ENCODE measurements at places on chromosomes 11 and 22.

- no peak for DNase-seq
Observed at GRCh38 chr22:24516301-24516737, 21.2 kb downstream of the UPB1 start.

GRCh38 chr22:20773793-20774212 lies at the start of gene SERPIND1:
SERPIND1 (plus strand) TSS chr22:20774113; CDS start chr22:20779313, 5,200 bp downstream.
- no peak for DNase-seq

DNA sequence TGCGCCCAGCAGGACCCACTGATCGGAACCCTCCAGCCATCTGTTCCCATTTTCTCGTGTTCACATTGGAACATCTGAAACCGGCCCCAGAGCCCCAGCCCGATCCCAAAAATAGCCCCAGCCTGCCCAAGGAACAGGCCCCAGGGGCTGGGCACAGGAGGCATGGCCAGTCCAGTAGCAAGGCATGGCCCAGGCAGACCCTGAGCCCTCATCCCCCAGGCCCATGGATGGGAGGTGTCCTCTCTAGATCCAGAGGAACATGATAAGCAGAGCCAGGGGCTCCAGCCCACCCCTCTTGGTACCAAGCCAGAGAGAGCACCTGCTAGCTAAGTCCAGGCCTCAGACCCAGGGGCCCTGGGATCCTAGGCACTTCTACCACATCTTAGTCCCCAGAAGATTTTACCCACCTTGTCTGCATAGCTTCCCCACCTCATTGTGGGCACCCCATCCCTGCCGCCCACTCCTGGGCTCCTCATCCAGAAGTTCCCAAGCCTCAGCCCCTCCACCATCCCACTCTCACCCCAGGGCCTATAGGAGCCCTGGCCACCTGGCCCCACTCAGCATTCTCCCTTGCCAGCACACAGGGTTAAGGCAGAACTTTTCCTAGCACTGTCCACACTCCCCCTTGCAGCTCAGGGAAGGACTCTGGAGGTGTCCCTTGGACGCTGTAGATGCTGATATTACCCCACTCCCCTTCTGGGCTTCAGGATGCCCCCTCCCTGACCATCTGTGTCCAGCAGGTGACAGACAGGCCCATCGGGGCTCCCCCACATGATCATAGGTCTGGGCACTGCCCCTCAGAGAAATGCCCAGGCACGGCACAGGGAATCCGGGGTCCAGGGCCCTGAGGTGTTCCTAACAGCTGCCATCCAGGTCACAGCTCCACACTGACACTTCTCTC lies 9.5 kb downstream of the BCL9L start:
- no peak for DNase-seq

- no peak for DNase-seq
Observed at GRCh38 chr11:115244296-115244695, 259.9 kb downstream of the CADM1 start.

- DNase-seq: no peak
Observed at GRCh38 chr22:35995772-35996171, 32.9 kb downstream of the RBFOX2 start.

- no peak for DNase-seq
Observed at GRCh38 chr11:116893437-116893836, 56.0 kb upstream of the APOA1 start.

DNA sequence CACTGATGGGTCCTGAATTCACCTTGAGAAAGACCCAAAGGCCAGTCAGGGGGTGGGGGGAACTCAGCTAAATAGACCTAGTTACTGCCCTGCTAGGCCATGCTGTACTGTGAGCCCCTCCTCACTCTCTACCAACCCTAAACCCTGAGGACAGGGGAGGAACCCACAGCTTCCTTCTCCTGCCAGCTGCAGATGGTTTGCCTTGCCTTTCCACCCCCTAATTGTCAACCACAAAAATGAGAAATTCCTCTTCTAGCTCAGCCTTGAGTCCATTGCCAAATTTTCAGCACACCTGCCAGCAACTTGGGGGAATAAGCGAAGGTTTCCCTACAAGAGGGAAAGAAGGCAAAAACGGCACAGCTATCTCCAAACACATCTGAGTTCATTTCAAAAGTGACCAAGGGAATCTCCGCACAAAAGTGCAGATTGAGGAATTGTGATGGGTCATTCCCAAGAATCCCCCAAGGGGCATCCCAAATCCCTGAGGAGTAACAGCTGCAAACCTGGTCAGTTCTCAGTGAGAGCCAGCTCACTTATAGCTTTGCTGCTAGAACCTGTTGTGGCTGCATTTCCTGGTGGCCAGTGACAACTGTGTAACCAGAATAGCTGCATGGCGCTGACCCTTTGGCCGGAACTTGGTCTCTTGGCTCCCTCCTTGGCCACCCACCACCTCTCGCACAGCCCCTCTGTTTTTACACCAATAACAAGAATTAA lies 2.4 kb upstream of the TTC36 start:
- no peak for DNase-seq

DNA sequence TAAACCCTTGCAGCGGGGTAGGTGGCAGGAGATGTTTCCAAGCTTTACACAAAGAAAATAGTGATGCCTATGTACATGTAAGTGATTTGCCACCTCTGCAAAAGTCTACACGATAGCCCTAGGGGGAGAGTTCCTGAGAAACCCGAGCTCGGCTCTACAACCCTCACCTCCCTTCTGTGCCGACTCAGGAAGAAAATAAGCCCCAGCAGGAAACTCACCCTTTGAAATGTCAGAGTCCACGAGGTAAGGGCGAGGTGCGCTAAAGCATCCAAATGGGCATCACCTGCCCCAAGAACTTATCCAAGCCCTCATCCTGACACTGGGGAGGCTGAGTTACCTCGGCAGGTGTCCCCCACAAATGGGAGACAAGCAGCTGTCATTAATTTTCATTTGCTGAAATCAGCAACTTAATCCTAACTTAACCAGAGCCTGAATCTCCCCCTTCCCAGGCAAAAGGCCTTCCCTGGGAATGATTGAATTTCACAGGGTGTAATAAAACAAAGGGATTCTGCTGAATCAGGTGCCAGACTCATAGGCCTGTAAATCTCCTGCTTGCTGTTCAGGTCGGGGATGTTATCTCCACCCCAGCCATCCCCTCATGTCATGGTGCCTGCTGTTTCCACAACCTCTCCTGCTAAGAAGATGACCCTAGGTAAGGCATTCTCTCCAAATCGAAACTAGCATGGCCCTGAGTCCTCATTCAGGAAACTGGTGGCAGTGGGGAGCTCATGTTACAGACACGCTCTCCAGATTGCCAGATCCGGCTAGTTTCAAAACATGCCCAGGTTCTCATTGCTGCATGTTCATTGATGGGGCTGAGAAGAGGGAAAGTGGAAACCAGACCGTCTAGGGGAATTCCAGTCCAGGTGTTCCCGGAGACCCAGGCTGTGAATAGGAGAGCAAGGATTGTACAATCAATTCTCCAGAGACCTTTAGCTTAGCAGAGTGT lies 105.3 kb upstream of the KIRREL3 start:
- no peak for DNase-seq

DNA sequence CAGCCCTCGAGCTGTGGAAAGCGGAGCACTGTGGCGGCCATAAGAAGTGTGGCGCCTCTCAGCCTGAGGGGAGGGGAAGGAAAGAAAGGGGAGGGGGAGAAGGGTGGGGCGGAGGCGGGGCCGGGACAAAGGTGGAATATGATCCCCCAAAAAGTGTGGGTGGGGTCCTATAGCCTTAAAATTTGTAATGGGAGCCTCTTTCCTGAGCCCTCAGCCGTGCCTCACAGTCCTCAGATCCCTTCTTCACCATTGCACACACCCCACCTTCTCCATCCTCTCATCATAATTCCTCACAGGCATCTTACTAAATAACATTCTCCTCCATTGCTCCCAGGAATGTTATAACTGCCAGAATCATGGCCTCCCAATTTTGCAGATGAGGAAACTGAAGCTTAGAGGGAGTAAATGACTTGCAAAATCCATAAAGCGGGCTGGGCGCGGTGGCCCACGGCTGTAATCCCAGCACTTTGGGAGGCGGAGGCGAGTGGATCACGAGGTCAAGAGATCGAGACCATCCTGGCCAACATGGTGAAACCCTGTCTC lies 600 bp upstream of the RAB6A start:
- DNase-seq: no peak

DNA sequence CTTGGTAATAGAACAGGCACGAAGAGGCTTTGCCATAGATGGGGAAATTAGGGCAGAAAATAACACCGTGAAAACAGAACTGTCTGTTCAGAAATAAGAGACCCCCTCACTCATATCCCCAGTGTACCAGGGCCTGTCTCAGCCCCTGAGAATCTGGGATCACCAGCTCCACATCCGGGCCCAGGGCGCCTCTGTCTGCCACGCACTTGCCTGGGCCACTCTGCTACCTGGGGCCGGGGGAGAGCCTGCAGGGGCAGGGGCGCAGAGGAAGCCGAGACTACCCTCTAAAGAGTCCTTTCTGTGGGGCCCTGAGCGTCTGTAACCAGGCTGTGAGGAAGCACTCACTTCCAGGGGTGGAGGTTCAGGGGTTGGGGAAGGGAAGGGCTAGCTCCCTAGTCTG lies 19.8 kb downstream of the NECTIN1 start:
- no peak for DNase-seq

GRCh38 chr22:33300165-33300564 lies 242.0 kb upstream of the SYN3 start:
- no peak for DNase-seq

GRCh38 chr22:31635638-31636306 lies 26.2 kb downstream of the PISD start:
- DNase-seq: no peak

DNA sequence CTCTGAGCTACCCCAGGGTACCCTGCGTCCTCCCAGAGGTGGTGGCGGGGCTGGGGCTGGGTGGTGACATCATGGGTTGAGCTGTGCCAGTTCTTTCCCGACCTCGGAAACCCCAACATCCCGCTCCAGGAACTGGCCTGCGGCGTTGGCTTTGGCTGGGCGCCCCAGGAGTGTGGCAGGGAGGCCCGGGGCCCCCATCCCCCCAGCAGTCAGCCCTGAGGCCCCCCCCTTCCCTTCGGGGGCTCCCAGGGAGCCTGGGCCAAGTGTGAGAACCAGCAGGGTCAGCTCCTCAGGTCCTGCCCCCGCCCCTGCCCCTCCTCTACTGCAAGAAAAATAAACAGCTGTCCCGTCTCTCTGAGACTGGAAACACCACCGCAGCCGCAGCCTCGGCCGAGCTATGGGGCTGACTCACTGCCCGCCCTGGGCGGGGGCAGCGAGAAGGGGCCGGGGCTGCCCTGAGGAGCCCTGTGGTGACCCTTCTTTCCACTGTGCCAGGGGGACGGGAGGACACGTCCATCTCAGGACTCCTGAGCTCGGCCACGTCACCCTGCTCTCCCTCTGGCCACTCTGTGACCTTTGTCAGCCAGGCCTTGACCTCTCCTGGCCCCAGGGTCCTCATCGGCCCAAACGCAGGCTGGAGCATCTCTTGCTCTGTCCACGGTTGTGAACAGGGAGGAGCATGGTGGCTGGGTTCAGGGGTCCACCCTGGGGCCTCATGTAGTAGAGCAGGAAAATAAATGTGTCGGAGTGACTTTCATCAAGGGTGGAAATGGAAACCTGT lies 73.4 kb downstream of the WNT7B start:
- no peak for DNase-seq

- no peak for DNase-seq
Observed at GRCh38 chr22:47257976-47258375, 495.5 kb downstream of the TBC1D22A start.

- no peak for DNase-seq
Observed at GRCh38 chr11:10289765-10290380, 4.1 kb downstream of the SBF2 start.

GRCh38 chr11:40328890-40329614 lies 1130.4 kb downstream of the LRRC4C start:
- DNase-seq: no peak

GRCh38 chr22:40889116-40889515 lies 27.2 kb upstream of the DNAJB7 start:
- DNase-seq: no peak

- no peak for DNase-seq
Observed at GRCh38 chr22:33889748-33890147, 30.5 kb downstream of the LARGE1 start.

GRCh38 chr11:64216879-64217278 lies 9.1 kb downstream of the TRPT1 start:
- no peak for DNase-seq

- DNase-seq: no peak
Observed at GRCh38 chr11:128862908-128863660, 4.0 kb downstream of the KCNJ1 start.

DNA sequence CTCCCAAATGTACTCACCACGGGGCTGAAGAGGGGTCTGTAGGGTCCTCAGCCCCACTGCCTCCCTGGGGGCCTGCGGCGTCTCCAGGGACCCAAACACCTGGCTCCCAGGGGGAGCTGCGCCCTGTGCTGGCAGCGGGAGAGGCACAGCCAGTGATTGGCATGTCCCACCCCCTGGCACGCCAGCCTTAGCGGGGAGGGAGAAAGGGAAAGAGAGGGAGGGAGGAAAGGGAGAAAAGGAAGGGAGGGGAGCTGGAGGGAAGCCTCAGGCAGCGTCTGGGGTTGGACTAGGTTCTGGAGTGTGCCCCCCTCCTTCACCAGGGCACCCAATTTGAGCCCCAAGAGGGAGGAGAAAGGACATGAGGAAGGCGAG lies at the start of gene CHRM1:
TSS of gene CHRM1 (minus strand) at position 163 of the 372 bp plus-strand sequence. CDS start 10,263 bp downstream, outside the sequence.
- DNase-seq: no peak

- no peak for DNase-seq
Observed at GRCh38 chr11:67179892-67180490, 60.9 kb downstream of the KDM2A start.

DNA sequence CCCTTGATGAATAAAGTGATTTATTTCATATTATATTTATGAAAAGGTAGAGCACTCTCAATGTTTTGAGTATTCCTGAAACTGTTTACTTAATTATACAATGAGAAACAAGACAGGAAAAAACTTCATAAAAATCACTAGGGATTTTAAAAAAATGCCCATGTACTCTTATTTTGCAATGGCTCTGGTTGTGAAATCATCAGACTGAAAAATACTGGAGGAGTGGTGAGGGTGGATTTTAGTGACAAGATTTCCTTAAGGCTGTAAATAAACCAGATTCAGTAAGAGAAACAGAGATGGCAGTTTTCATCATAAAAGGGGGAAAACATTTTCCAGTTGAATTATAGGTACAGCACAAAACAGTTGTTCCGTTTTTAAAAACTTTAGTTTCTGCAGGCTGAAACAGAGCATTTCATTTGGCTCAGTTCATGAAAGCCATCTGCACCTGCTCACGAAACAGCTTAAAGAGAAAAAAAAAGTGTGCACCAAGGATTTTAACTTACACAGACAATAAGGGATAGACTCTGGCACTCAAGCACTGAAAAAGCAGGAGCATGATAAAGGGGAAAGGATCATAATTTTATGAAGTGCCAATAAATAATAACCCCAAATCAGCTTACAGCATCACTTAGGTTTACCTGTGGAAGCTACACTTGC lies 100.7 kb downstream of the MAML2 start:
- DNase-seq: no peak

All from stimulated activated CD8-positive, alpha-beta memory T cell treated with anti-CD3 and anti-CD28 coated beads, Interleukin-7, amount 100 ng/mL, for 1 hour (primary cell).